Stimulated activated CD8-positive, alpha-beta memory T cell treated with anti-CD3 and anti-CD28 coated beads, Interleukin-2, amount 100 ng/mL, for 1 hour (primary cell): ENCODE measurements at places on chromosomes 3 and 15.

DNA sequence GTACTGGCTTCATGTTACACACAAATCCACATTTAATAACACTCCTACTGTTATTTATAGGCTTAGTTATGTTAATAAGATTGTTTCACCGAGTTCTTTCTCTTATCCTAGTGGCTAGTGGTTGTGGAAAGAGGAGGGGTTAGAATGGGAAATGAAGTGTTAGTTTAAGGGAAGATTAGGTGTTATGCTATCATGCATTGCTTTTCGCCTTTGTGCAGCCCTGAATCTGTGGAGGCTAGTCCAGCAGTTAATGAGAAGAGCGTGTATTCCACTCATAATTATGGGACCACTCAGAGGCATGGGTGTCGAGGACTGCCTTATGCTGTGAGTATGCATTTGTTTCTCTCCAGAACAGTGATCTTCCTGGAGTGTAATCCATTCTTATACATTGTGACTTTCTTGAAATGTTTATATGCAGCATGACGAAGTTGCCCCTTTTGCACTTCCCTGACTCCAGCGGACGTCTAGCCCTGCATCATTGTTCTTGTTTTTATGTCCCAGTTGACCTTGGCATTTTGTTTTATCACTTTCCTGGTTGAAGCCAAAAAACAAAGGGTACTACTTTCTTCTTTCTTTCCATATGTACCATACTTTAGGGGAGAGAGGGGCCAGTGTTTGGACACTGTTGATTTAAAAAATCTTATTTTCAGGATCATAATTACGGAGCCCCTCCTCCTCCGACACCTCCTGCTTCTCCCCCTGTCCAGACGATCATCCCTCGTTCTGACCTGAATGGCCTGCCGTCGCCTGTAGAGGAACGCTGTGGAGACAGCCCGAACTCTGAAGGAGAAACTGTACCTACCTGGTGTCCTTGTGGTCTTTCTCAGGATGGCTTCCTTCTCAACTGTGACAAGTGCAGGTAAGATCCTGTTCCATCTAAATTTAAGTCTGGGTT lies 36.5 kb downstream of the SETD5 start:
- no peak for DNase-seq

DNA sequence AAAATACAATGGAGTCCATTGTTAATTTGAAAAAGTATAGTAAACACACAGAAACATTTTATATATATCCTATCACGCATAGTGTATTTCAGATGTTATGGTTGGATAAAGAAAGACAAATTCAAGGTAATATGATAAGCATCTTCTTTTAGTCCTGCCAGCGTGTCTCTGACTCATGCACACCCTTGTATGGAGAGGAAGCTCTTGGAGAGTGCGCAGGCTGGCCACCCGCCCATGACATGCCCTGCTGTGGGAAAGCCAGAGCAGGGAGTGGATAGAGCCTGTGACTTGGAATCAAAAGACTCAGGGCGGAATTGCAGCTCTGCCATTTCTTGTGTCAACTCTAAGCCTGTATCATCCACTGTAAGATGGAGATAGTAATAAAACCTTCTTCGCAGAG lies 23.0 kb upstream of the COPG1 start:
- DNase-seq: no peak

DNA sequence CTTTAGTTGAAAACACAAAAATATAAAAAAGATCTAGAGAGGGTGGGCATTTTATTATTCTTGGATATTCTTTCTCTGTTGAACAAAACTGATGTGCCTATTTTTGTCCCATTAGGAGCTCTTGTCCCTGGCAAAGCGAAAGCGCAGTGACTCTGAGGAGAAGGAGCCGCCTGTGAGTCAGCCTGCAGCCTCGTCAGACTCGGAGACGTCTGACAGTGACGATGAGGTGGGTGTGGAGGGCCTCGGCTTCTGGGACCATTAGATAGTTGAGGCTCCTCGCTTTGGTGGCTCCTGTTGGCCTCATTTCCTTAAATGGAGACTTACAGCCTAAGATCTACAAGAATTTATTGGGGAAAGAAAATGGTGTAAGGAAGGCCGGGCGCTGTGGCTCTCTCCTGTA lies 21.3 kb downstream of the RTF1 start:
- no peak for DNase-seq

DNA sequence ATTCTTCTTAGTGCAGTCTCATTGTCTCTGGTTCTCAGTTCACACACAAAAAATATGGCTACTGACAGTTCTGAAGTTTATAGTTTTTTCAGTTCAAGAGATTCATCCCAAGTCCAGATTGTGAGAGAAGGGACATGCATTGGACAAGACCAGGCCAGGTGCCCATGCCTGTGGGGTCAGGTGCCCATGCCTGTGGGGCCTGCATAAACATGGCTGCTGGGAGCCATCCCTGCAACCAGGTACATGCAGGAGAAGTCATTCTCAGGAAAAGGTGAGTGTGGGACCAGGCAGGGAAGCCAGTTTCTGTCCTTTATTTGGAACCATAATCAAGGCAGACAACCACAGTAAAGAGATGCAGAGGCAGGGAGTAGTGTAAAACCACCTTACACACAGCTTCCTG lies 6.3 kb upstream of the TM4SF1 start:
- DNase-seq: no peak

DNA sequence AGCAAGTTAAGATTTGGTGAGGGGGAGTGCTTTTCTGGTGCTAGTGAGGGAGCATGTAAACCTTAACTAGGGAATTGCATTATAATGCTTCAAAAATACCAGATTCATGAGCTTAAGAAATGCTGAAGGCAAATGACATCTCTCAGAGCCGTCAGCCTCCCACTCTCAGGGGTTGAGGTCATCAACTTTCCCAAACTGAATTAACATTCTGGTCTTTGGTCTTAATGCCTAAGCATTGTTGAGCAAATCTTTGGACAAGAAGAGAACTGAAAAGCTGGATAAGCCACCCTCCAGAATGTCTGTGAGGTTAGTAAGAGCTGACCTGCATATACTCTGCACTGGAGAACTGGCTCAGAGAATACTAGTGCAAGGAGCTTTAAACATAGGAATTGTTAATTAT lies 124.9 kb upstream of the GAP43 start:
- no peak for DNase-seq

DNA sequence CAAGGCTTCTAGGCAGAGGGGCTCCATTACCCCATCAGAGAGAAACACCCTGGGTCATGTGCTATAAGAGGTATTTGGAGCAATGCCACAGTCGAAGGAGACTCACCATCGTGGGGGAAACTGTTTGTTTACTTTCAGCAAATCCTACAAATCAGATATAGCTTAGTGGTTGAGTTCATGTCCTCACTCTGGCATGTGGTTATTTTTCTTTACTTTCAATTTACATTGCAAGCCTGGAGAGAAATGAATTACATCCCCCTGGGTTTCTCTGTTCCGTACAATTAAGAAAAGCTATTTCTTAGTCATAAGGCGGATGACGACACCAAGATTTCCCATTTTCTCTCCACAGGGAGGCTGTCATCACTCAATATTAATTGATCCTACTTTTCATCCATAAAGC lies 36.9 kb downstream of the RFTN1 start:
- no peak for DNase-seq

GRCh38 chr3:142022381-142022780 lies 127.0 kb downstream of the TFDP2 start:
- DNase-seq: no peak

DNA sequence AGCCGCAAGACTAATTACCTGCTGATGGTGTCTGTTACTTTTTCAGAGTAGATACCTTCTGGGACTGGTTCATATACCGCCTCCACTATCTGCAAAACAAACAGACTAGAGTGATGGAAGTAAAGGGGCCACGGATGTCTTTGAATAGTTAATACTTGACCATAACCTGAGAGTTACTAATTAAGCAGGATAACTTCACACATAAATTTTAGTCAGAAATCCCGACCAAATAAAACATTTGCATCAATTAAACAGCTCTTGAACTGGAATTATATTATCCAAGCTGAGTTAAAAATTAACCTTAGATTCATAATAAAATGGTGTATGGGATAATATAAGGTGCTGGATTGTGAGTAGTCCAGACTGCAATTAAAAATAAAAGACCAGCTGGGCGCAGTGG lies 167.7 kb downstream of the NEK10 start:
- no peak for DNase-seq

DNA sequence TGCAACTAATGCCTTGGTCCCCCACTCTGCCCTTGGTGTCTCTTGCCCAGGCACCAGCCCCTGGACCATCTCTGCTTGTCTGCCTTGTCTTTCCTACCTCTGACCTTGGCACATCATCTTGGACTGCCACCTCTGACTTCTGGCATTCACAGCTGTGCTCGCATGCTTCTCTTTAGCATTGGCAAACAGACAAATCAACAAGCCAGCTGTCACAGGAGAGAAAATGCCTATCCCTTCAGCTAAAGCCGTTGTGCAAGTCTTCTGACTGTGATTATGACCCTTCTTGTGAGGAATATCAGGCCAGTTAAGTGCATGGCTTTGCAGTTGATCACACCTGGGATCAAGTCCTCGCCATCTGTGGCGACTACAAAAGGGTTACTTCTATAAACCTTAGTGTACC lies 84.6 kb downstream of the PRICKLE2 start:
- no peak for DNase-seq

- no peak for DNase-seq
Observed at GRCh38 chr15:73599934-73600333, 33.3 kb downstream of the NPTN start.

DNA sequence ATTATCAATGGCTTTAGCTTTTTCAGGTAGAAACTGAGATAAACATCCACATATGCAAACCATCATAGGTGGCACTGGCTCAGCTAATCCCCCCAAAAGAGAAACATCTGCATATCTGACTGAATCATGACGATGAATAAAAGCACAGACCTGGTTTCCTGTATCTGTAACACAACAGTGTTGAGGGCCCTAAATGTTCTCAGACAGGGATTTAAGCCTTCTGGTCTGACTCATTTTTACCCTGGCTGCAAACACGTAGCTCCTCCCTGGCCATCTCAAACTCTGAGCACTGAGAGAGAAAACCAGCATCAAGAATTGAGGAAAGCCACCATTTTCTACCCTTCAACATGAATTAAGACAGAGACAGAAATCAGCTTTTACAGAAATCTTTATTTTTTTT lies 35.2 kb downstream of the GLB1 start:
- no peak for DNase-seq
